ENCODE measurements at places on chromosomes 5 and 9. TPM values are rescaled to one million over a fixed set of nuclear protein-coding genes. Genes with fewer than 3 reads are reported as not detected.

Gene TLR4
- total RNA-seq, result 0.09 TPM

Gene PFN3
- total RNA-seq, result not detected

Gene CLIC3
- 5.1 TPM for total RNA-seq

Gene SCGB3A2
- total RNA-seq, result not detected

Gene PTGES
- total RNA-seq, result 205 TPM

Gene GDNF
- not detected for total RNA-seq

Gene LIFR
- total RNA-seq, result 4.3 TPM

Data from A549 treated with GW870086 at 1 μM for 4 hours (cell line).